Tibial nerve (tissue), 4 donors: ENCODE measurements at places on chromosomes 6 and 20.

- no peak for DNase-seq
These were observed 22.5 kb downstream of the SERPINB1 start for GRCh38 chr6:2819115-2819514.

DNA sequence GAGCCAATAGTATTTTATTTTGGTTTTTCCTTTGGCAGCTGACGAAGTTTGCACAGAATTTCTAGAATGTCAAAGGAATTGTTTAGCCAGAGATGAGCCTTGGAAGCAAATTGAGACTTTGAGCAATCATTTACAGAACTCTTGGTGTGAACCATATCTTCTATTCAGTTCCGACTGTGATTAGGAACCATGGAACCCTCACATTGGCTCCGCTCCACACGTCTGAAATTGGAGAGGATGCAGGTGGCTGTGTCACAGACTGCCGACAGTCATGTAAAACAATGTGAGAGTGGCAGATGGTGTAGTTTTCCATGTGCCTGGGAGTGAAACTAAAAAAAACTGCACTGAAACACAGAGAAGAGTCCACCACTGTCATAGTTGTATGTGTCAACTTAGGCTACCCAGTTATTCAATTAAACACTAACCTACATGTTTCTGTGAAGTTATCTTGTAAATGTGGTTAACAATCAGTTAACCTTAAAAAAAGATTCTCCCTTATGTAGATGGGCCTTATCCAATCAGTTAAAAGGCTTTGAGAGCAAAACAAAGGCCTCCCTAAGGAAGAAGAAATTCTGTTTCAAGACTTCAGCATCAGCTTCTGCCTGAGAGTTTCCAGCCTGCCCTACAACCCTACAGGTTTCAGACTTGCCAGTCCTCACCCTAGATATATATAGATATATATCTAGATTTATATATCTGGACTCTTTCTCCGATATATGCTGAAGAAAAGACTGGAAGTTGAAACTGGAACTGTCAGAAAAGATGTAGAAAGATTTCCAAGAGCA is 3.3 kb upstream of the HMGN4 start:
- DNase-seq = no peak

DNA sequence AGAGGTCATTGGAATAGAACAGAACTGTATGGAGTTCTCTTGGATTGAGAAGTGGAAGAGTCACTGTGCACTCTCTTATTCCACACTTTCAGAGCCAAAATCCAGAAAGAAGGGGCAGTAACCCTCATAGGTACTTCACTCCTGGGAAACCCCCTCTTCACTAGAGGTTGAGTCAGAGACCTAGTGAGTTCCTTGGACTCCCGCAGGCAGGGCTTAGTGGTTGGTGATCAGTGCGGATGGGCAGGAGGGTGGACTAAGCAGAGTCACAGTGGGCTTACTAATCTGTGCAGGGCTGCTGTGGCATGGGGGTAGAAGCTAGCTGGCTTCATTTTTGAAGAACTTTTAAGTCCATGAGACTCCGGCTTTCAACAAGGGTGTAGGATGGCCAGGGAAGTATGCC is 95.0 kb upstream of the MLN start:
- DNase-seq = no peak

GRCh38 chr6:150142097-150142669 is 661 bp upstream of the PPP1R14C start:
- DNase-seq = no peak

GRCh38 chr6:150410906-150411305 is 42.1 kb downstream of the IYD start:
- no peak for DNase-seq

GRCh38 chr20:10282979-10283456 is 64.4 kb downstream of the SNAP25 start:
- DNase-seq = no peak

DNA sequence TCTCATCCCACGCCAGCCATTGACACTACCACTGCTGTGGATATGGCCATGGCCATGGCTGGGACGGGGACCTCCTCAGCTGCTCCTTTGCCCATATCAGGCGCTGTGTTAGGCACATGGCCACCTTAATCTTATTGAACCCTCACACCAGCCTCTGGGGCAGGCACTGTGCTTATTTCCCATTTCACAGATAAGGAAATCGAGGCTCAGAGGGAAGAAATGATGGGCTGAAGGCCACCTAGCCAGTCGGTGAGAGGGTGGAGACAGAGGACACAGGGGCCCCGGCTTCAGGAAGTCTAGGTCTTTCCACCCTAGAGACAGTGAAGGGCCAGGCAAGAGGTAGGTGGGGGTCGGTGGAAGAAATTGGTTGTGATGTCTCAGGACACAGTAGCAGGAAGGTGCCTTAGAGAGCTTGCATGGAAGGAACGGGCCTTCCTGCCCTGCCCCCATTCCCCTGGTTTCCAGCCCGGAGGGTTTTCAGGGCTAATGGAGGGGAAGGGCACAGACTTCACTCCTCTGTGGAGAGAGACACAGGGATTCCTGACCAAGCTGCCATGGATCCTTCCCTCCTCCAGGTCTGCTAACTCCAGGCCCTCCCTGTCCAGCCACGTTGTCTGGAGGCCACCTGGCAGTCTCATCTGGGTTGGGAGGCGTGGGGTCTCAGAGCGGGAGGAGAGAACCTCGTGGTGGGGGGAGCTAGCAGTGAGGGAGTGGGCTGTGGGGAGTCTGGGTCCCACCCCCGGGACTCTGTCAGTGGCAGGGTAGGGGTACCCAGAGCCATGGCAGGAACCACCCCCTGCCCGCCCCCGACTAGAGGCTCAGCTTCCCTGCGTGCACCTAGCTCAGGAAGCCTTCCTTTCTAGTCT is 120.4 kb downstream of the VEGFA start:
- no peak for DNase-seq

- no peak for DNase-seq
These were observed 9.1 kb downstream of the YTHDF1 start for GRCh38 chr20:63206878-63207277.

- no peak for DNase-seq
These were observed 357.5 kb downstream of the HDGFL1 start for GRCh38 chr6:22926790-22927354.

DNA sequence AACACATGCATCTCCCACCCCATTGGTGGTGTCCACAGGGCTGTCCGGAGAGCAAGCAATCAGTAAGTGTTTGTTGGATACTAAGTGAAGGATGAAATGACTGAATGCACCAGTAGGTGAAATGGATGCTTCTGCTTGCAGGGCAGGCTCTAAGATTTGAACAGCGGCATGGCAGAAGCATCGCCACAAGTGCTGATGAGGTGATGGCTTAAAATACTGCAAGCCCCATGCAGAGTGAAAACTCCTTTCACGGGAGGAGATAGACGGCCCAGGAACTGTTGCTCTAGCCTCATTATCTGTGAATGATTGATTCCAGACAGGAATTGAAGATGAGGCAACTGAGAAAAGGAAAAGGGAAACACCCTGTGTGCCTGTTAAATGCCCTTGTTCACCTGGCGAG is 158.9 kb downstream of the LY86 start:
- DNase-seq = no peak
